Right kidney (tissue), 9 donors: ENCODE measurements at places on chromosomes 12 and 14.

- DNase-seq, result no peak
Measured at GRCh38 chr12:42017051-42017450, 127.6 kb downstream of the GXYLT1 start.

- no peak for DNase-seq
Measured at GRCh38 chr14:34937442-34937841, 45.4 kb upstream of the SRP54 start.

DNA sequence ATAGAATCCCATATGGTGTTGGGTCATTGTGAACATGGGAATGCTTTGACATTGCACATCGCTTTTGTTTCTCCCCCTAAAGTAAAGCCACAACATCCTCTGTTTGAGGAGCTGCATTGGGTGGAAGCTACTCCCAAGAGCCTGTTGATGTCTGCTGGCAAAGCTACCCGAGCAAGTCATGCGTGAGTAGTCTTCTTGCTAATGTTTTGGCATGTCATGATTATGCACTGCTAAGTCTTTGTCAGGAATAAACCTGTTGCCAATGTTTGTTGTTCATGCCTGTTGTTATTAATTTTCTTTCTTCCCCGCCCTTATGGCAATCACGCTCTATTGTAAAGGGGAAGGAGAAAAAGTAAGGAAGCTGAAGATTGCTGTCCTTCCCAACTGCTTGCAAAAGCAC, 97.3 kb downstream of the EXOC5 start:
- no peak for DNase-seq

DNA sequence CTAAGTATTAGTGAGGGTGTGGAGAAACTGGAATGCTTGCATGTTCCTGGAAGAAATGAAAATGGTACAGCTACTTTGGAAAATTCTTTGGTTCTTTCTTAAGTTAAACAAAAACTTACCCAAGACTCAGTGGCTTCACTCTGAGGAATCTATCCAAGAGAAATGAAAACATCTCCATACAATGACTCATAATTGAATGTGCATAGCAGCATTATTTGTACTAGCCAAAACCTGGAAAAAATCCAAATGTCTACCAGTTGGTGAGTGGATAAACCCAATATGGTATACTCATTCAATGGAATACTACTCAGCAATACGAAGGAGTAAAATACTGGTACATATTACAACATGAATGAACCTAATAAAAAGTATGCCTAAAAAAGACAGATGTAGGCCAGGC, 18.0 kb upstream of the CRACR2A start:
- no peak for DNase-seq

DNA sequence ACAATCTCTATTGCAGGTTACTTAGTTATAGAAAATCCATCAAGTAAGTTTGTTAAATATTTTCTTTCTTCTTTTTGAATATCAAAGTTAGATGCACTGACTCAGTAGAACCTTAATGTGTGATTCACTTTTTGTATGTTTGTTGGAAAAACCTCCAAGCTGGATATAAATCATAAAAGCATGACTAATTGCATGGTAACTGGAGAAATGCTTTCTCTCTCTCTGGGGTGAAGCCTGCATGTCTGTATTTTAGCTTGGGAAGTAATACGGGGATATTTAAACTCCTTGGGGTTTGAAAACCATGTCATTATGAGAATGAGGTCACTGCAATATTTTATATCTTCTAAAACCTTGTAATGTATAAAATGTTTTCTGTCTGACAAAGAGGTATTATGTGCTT, 58.6 kb upstream of the MYF6 start:
- DNase-seq, result no peak

DNA sequence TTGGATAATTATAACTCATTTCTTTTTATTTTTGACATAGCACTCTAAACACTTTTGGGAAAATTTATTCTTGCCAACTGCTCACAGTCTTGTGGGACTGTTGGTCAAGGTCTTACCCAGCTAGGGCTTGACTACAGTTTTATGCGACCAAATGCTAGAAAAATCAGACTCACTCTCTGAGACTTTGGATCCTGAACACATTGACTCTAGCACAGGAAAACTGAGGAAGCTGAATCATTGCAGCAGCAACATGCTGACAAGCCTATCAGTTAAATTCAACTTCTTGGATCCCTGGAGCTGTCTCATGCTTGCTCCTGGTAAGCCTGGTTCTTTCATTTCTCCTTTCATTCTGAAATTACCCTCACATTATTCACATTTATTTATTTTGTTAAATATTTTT, 120.7 kb upstream of the TMTC2 start:
- DNase-seq, result no peak
